ENCODE measurements at places on chromosomes 3 and 15.

DNA sequence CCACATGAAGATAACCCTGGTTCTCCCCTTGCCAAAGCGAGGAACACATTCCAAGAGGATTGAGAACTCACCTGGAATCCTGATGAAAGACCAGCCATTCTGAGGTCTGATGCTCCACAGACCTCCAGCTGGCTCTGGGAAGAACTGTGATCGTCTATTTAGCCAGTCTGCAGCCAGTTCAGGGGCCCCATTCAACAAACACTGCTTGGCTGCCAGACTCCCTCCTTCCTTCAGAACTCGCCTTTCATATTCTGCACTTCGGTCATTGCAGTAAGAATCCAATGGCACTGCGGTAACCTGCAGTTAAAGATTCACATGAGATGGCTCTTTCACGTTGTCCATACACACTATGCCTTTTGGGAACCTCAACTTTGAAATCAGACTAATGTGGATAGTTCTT is 67.6 kb downstream of the CHAC1 start:
- DNase-seq: no peak

DNA sequence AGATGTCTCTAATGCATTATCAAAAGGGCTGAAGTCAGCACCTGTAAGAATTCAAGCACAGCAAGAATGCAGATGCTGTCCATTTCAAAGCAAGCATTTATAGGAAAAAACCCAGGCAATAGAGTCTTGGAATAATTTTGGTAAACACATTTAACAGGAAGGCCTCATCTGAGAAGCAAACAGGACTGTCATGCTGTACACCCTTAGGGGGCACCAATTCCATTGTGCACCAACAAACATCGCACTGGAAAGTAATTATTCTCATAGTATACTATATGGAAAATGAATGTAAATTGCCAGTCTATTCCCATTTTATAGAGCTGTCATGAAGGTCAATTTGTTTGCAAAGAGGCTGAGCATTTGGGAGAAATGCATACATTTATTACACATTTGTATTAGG is 247.3 kb upstream of the SUCLG2 start:
- DNase-seq: no peak

DNA sequence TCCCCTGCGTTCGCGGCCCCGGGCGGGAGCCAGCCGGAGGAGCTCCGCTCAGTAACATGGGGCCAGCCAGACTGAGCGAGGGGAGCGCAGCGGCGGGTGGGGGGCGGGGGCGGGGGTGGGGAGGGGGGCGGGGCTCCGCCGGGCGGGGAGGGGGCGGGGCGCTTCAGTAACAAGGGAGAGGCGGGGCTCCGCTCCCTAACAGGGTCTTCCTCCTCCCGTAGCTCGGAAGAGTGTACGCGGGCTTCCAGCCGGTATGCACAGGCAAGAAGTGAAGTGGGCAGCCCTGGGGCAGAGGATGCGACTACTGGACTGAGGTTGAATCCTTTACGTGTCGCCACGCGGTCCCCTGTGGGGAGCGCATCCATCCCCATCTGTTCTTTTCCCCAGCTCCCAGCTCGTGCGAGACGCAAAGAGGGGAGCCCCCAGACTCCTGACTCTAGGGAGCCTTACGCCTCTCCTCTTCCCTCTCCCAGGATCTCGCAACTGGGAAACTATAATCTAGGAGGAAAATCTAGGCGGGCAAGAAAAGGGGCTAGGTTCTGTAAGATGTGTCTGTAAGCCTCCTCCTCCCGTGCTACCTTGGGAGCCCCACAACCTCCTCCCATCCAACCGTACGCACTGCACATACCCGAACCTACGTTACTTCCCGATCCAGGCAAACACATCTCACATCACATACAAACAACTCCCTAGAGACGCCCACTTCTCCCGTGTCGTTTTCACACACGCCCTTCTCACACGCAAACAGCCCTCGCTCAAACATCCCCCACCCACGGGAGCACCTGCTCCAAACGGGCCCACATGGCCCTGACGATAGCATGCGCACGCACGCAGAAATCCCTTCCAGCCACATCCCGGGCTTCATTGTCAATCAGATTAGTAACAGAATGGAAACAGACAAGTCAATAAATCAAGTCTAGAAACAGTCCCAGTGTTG is at the start of gene SHF:
TSS of gene SHF (minus strand) at position 73 of the 937 bp plus-strand sequence. CDS start at position 58, 15 bp downstream.
- peak; percentile 70 for DNase-seq

DNA sequence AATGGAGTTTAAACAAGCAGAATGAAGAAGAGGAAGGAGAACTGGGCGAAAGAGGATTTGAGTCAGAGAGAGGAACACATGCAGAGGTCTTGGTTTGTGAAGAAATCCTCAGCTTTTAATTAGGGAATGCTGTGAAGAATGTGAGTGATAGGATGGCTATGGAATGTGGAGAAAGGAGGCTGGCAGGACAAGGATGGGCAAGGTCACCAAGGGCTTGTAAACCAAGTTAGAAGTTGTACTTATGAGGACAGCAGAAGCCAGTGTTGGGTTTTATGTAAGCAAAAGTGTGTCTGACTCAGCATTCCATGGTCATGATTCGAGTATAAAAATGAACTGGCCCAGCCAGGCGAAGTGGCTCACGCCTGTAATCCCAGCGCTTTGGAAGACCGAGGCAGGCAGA is 60.0 kb upstream of the IL12A start:
- no peak for DNase-seq

GRCh38 chr15:60095711-60096110 is 91.6 kb downstream of the FOXB1 start:
- no peak for DNase-seq

DNA sequence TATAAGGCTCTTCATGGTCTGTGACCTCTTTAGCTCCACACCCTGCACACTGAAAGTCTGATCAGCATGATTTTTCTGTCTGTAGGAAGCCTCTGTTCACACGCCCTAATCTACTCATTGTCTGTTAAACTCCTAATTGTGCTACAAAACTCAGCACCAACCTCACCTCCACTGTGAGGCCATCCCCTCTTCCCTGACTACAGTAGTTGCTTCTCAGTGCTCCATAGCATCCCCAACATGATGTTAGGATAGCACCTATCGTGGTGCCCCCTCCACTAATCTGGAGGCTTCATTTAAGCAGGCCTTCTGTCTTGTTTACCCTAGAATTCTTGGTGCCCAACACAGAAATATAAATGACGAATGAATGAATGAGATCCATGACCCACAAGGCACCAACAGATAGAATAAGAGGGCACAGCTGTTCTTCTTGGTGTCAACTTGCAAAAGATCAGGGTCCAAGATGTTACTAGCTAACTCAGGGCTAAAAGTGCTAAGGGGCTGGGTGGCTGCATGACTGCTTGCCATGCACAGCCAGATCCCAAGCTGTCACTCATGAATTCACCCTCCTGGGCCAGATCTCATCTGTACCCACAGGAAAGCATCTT is 55.2 kb upstream of the HEG1 start:
- DNase-seq: no peak

DNA sequence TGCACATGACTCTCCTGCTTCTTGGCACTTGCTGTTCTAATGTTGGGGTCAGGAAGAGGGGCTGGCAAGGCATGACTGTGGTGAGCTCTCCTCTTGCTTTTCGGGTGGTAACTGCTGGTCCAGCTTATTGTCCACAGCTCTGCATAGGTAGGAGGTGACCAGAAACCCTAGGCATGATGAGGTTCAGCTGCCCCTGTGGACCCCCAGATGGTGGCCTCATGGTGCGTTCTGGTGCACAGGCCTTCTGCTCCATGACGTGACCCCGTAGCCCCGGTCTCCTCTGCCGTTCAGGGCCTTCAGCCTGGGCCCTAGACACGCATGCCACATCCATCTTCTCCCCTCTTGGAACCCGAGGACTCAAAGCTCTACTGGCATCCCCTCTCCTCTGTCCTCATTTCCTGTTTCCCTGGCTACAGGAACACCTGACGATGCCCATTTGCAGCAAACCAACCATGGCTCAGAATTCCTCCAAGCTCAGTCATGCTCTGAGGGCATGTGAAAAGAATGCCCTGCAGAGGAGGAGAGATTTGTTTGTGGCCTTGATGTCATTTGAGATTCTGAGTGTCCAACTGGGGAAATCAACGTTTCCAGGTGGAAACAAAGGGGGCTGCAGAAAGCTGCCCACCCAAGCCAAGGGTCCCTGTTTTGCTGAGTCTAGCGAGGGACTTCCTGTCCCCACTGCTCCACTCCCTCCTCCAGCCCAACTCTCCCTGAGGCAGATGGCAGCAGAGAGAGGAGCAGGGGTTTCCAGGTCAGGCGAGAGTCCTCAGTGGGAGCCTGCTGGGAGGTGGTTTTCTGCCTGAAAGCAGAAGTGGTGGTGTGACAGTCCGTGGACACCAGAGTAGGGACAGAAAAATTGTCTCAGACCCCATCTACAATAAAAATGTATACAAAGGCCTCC is 198.7 kb upstream of the LYSMD4 start:
- no peak for DNase-seq

GRCh38 chr3:59606638-59607266 is 556.9 kb upstream of the CFAP20DC start:
- no peak for DNase-seq

GRCh38 chr3:66493458-66494099 is 7.2 kb downstream of the LRIG1 start:
- DNase-seq: no peak

DNA sequence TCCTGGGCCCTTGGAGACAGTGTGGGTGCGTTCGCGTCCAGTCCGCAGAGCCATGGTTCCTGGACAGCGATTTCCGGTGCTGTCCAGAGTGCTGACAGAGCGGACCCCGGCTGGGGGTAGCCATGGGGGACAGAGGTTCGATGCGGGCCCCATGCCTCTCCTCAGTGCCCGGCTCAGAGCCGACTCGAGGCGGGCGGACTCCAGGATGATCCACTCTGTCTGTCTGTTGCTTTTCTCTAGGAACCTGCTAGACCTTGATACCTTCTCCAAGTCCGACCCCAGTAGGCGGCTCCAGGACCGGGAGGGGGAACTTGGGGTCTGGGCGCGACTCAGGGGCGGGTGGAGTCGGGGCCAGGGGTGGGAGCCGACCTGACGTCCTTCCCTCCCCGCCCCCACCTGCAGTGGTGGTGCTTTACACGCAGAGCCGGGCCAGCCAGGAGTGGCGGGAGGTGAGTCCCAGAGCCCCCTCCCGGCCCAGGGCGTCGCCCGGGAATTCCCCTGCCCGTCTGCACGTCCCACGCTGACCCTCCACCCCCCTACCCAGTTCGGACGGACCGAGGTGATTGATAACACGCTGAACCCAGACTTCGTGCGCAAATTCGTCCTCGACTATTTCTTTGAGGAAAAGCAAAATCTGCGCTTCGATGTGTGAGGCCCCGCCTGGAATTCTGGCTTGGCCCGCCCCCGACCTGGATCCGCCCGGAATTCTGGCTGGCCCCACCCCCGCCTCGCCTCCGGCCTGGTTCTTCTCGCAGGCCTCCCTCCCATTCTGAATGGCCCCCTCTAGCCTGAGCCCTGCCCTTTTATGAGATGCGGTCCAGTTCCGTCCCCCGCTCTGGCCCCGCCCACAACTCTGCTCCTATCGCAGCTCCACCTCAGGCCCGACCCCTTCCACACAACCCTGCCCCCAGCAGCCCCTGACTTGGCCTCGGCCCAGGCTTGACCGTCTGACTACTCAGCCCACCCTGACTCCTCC is 1.0 kb downstream of the CPNE9 start:
- DNase-seq: peak; percentile 78

GRCh38 chr15:47890397-47891150 is 173.3 kb downstream of the SEMA6D start:
- no peak for DNase-seq

DNA sequence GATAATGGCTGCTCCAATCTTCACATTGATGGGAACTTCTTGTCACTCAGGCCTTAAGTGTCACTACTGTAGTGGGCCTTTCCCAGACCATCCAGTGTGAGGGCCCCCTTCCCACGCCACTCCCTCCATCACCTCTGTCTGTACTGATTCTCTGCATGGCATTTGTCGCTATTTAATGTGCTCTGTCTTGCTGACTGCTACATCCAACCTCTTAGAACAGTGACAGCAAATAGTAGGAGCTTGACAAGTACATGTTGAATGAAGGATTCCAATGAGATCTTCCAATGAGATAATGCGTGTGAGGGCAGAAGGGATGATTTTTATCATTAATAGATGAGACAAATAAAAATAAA is 5.6 kb upstream of the CCR9 start:
- no peak for DNase-seq

GRCh38 chr3:141273700-141274410 is 42.2 kb downstream of the PXYLP1 start:
- no peak for DNase-seq

- DNase-seq: no peak
Observed at GRCh38 chr15:36358523-36358922, 220.9 kb upstream of the CDIN1 start.

GRCh38 chr3:194090716-194091115 is 45.2 kb upstream of the HES1 start:
- DNase-seq: no peak

DNA sequence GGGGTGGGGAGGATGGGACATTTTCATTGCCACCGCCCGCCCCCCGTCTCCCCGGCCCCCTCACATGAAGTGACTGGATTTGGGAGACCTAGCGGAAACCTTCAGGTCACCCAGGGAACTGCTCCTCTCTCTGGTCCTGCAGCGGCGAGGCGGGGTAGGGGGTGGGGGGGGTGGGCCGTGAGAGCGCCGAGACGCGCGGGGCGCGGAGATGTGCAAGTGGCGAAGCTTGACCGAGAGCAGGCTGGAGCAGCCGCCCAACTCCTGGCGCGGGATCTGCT is 712 bp upstream of the MME start:
- DNase-seq: peak; percentile 48

DNA sequence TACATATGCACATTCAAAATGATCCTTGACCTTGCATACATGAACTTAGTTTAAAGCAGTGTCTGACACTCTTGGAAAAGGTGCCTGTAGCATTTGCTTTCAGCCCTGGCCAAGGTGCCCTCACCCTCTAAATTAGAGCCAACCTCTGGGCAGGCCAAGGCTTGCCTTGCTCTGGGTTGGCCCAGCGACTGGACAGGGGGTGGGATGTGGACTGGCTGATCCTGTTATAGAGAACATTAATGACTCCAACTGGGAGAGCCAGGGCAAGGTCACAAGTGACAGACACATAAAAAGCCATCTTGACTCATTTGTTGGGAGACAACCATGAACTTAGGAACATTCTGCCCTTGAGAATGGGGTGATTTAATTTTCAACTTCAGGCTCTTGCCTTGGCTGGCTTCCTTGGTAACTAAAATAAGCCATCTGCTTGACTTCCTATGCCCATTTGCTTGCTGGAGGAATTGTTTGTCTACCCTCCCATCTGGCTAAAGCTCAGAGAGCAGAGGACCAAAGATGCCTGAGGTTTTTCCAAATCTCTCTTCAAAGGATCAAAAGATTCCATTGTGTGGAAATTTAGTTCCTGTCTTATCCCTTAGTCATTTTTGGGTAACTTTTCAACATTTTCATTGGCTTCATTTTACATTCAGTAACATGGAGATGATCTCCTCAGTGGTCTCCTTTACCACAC is 403.7 kb downstream of the SOX2 start:
- no peak for DNase-seq

DNA sequence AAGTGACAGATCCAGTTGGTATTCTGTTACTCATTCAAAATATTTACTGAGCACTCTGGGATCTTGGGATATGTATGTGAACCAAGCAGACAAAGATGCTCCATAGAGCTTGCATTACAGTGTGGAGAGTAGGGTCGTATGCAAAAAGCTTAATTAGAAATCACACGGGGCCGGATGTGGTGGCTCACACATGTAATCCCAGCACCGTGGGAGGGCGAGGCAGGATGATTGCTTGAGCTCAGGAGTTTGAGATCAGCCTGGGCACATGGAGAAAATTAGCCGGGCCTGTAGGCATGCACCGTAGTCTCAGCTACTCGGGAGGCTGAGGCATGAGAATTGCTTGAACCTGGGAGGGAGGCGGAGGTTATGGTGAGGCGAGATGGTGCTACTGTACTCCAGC is 68.7 kb upstream of the MB21D2 start:
- no peak for DNase-seq
